Renal cortical epithelial cell (primary cell): ENCODE measurements at places on chromosomes 4 and X.

- peak; percentile 100 for DNase-seq
These were observed 18.1 kb upstream of the CXCL2 start for GRCh38 chr4:74117024-74117534.

GRCh38 chr4:85675076-85676049 lies 200.4 kb downstream of the ARHGAP24 start:
- no peak for DNase-seq

DNA sequence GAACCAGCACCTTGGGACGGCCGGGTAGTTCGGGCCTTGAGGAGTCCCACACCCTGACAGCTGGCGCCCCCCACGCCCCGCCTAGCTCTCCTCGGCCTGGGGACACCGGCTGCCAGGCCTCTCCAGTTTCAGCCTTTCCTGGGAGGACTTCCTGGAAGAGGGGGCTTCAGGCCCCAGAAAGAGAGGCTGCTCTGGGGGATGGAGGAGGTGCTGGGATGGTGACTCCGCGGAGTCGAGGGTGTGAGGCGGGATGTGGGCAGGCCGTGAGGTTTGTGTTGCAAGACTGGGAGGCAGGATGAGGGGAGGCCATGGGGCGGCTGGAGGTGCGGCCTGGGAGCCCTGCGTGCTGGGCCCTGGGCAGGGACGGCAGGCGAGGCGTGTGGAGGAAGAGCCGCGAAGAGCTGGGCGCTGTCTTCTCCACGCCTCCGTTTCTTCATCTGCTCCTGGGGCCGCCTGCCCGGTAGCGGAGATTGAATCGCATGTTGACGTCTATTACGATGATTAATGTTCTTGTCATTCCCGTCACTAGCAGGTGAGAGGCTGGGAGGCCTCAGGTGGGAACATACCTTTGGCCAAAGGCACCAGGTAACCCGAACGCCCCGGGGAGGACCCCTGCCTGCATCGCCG lies 918 bp upstream of the FGFRL1 start:
- DNase-seq = peak; percentile 72

- DNase-seq = no peak
These were observed 632 bp downstream of the CCSER1 start for GRCh38 chr4:90127706-90128345.

GRCh38 chrX:74781507-74782034 lies 143.7 kb downstream of the NEXMIF start:
- no peak for DNase-seq

GRCh38 chr4:99052902-99053301 lies 35.7 kb downstream of the ADH5 start:
- no peak for DNase-seq

DNA sequence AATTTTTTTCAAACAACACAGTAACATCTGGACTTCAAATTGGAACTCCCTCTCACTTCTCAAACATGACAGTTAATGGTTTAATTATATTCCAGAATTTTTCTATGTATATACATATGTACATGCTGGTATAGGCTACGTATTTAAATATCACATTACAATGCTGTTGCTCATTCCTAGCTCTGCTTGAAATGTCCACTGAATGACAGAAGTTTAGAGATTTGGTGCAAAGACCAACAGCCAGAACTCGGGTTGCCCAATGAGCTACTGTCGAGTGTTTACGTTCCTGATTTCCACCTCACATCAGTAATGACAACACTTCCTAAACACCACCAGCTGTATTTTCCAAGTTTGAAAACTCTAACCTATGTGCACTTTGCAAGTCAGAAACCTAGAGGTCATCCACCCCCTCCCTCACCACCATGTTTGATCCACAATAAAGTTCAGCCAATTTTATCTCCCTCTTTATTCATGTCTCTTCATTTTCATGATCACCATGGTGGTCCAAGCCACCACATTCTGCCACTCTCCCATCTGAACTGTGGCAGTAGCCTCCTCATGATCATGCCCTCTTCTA lies 49.3 kb upstream of the RPL34 start:
- no peak for DNase-seq

DNA sequence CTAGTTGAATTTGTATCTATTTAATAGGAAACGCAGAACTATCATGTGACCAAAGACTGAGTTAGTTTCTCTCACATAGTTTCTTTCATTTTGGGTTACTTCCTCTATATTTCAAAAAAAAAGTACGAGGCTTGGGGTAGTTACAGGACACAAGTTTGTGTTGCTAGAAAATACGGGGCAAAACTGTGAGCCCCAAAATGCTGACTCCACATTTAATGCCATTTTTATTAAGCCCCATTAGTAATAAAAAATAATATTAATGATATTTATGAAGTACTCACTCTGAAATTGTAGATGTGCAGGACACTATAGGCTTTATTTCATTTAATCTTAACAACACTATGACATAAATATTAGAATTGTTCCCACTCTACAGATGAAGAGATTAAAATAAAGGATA lies 268.6 kb downstream of the DTHD1 start:
- no peak for DNase-seq

GRCh38 chr4:168773388-168774195 lies 236.5 kb downstream of the CBR4 start:
- DNase-seq = no peak

- no peak for DNase-seq
These were observed 837 bp downstream of the DCHS2 start for GRCh38 chr4:154490583-154491340.

DNA sequence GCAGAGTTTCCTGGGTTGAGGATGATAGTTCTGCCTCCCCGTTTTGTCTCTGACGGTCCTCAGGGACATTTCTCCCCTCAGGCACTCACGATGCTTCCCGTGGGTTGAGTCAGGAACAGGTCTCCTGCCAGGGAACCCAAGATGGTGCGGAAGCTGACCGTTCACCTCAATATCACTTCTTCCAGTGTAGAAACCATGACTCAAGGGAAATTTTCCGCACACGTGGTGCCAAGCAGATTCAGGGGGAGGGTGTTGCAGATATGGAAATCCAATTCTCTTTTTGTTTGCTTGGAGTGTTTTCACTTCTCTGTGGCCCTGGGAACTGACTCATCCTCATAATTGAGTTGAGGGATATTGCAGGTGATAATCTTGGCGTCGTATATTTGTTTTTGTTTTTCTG lies 46.7 kb downstream of the CXorf49B start:
- no peak for DNase-seq

GRCh38 chrX:136933611-136934145 lies 53.2 kb upstream of the RBMX start:
- no peak for DNase-seq

DNA sequence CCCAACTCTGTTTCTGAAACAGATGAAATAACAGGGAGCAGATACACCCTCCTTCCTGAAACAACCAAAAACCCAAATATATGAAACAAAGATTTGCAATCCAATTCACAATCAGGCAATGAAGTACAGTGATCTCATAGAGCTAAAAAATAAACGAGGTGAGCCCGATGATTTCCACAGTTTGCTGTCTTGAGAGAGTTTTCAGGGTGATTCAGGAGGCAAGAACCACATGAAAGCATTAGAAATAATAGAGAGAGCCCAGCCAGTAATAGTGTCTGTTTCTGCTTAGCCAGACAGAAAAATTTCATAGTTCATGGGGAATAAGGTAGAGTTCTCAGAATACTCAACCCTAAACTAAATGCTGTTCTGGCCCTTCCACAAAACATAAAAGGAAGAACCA lies 296.2 kb downstream of the PDHA2 start:
- DNase-seq = peak; percentile 18

GRCh38 chr4:89539374-89539773 lies 231.8 kb upstream of the GPRIN3 start:
- DNase-seq = peak; percentile 19

DNA sequence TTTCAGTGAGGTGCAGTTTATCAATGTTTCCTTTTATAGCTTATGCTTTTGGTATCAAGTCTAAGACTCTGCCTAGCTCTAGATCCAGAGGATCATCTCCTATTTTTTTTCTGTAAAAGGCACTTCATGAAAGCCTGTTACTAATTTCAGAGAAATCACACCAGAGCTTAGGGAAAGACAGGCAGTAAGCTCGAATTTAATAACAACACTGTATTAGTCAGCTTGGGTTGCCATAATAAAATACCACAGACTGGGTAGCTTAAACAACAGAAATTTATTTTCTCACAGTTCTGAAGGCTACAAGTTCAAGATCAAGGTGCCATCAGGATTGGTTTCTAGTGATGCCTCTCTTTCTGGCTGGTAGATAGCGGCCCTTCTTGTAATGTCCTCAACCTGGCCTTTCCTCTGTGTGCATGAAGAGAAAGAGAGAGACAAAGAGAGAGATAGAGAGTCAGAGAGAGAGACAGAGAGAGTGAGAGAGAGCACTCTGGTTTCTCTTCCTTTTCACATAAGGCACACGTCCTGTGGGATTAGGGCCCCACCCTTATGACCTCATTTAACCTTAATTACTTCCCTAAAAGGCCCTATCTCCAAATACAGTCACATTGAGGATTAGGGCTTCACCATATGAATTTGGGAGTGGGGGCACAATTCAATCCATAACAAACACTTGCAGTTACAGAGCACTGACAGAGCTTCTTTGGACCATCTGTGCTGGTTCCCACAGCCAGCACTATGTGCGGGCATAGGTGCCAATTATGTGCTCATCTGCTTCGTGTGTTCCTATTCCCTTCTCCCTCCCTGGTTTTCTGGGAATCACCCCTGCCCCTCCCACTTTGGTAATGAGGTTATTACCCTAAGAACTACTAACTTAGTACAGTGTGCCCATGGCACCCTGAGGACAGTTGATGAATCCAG lies 114.8 kb upstream of the MED14 start:
- no peak for DNase-seq

DNA sequence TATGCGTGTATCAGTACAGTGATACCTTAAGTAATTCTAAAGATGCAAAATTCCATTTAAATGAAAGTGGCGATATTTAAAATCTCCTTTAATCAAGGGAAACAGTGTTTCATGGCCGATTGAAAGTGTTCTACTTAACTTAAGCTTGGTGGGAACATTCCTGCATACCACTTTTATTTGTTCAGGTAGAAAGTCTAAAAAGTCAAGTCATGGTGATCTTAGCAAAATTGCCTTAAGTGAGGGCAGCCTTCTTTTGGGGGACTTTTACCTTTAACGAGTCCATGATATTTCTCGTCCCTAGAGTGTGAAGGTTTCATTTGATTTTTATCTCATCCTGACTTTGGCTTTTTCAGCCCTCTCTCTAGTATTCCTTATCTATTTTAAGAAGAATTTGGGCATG lies 149.2 kb downstream of the KDM6A start:
- DNase-seq = no peak

DNA sequence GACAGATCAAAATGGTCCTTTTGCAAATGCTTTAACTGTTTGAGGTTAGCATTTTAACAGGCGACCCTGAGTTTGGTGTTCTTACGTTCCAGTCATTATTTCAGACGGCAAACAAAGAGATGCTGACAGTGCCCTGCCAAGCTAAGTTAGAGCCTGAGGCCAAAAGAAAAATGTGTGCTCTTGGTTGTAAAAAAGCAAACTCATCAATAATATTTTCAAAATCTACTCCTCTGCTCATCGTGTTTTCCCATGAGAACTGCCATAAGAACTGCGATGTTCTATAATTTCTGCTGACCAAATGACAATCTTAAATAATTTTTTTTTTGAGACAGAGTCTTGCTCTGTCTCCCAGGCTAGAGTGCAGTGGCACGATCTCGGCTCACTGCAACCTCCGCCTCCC lies 62.7 kb upstream of the BCLAF3 start:
- no peak for DNase-seq

DNA sequence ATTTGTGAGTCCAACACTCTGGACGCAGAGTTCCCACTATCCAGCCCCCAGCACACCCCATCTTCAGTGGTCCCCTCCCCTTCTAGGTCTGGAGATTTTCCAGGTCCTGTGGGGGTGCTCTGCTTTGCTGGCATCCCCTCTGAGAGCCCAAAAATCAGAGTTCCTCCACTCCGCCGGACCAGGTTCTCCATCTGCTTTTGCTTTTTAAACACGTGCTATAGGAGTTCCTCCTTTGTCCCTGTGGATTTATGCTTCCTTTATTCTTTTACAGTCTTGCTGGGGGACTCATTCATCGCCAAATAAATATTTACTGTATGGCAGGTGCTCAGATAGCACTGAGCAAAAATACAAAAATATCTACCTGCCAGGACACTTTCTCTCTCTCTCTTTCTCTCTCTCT lies 324.7 kb downstream of the STK32B start:
- no peak for DNase-seq

GRCh38 chrX:151510203-151510602 lies 53.3 kb upstream of the PASD1 start:
- no peak for DNase-seq

DNA sequence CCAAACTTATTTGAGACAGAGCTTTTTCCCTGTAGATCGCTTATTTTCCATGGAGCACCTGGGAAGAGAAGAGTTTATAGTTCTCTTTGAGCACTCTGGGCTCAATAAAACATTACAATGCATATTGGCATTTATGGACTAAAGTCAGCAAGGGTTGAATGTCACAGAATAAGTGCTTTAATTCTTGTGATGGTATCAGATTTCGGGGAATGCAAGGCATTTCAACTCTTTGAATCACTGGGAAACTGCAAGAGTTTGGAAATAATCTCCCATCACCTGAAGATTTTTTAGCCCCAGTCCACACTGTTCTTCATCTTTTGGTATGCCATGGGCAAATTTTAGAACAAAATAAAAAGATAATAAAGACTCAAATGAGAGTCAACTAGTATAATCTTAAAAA lies 111.5 kb upstream of the WDFY3 start:
- no peak for DNase-seq

DNA sequence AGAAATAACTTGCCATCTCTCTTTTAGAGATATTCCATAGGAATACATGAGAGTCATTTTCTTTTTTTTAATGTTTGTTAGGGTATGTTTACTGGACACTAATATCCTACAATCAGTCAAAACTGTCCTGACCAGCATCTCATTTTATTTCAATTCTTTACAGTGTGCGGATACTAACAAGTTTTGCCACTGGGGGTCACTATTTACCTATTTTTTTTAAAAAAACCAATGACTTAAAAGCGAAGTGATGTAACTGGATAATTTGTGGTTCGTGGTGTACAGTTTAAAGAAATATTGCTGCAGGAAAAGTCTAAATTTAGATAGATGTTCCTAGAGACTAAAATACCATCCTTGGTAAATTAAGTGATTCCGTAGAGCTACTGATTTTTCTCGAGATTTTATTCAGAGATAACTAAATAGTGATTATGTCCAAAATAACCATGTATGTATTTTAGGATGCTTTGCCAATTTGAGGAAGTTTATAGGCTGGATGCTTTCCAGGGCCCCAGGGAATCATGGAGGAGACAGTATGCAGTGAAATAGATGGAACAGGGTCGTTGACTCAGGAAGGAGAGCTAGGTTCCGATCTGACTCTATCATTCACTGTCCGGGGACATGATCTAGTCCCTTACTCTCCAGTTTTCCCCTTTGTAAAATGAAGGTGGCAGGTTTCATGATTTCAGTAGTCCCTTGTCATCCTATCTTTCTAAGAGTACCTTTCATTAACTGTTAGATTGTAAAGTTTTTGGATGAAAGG lies 34.0 kb upstream of the GNPDA2 start:
- peak; percentile 29 for DNase-seq

GRCh38 chrX:113759422-113759821 lies 824.5 kb upstream of the HTR2C start:
- no peak for DNase-seq
